ENCODE measurements at places on chromosomes 5 and 9.

DNA sequence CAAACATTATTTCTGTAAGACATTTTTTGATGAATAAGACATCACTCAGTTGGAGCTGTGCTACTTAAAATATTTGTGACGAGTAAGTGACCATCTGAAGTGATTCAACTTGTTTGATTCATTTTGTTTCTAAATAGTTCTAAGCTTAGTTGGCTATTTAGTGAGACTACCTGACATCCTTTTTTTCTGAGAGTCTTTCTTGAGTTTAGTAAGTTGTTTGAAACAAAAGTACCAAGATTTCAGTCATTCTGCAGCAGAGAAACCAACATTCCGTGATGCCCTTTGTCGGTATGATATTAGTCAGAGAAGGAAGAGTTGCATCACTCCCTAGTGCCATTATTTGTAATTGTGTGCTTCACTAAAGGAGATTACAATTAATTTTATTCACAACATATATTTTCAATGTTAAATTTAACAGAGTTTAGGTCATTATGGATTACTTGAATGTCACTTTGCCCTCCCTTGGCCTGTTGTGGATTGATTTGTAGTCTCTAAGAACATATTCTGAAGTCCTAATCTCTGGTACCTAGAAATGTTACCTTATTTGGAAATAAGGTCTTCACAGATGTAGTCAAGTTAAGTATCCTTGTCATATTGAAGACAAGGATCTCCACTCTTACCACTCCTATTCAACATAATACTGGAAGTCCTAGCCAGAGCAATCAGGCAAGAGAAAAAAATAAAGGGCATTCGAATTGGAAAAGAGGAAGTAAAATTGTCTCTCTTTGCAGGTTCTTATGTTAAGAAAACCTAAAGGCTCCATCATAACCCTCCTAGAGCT is 212.2 kb downstream of the PCSK1 start:
- DNase-seq = no peak

DNA sequence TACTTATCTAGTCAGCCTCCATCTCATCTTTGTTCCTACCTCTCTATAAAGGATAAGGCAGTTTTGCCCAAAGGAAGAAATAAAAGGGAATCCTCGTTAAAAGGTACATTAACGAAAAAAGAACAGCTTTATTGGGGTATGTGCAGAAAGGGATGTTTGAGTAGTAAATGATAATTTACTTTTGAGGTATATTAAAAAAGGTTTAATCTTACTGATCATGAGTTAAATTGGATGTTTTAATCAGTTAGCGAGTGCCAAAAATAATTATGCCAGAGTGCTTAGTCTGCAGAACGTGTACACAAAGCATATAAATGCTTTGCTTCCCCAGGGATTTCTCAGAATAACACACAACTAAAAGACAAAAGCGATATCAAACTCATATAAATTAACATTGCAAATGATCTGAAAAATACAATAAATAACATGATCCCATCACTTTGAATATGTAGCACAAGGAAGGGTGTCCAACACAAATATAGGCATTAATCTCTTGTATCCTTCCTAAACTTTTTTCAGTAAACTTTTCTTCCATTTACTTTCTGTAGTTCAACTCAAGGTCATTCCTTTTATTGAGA is 865.0 kb downstream of the NR2F1-AS1 start:
- DNase-seq = no peak

DNA sequence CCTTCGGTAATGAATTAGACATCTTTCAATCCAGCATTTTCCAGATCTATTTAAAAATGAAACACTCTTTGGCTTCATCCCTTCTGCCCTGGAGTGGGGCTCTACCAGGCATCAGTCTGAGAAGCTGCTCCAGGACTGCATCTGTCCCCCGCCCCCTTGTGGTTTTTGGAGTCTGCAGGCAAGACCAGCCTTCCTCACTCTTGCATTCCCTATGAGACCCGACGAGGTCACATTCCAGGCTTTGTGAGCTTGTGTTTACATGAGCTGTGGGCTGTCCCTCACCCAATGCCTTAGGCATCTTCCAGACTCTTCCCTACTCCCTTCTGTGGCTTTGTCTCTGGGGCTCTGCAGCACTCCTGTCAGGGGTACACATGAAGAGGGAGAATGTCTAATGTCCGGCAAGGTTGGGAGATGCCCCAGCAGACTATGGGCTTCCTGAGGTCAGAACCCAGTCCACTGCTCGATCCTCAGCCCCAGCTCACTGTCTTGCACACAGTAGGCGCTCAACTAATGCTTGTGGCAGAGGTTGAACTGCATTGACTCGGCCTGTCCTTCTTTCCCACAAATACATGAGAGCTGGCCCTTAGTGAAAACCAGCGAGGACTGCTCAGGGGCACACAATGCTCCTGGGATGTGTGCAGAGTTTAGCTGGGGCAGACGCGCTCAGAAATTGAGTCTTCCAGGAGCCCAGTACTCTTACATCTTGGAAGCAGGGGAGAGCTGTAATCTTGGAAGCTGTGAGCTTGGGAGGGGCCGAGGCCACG is 11.7 kb upstream of the GADD45G start:
- no peak for DNase-seq

GRCh38 chr5:167783145-167783817 is 508.2 kb upstream of the WWC1 start:
- DNase-seq = no peak

- no peak for DNase-seq
Observed at GRCh38 chr5:160626322-160626721, 204.7 kb downstream of the PTTG1 start.

Measured in stimulated activated CD8-positive, alpha-beta memory T cell treated with anti-CD3 and anti-CD28 coated beads, Interleukin-2, amount 100 ng/mL, for 48 hours (primary cell).